Cerebellar cortex (tissue), 1 donor: ENCODE measurements at places on chromosomes 16 and 17.
A peak's percentile ranks its signal among the peaks of the same experiment; 100 is the strongest.

DNA sequence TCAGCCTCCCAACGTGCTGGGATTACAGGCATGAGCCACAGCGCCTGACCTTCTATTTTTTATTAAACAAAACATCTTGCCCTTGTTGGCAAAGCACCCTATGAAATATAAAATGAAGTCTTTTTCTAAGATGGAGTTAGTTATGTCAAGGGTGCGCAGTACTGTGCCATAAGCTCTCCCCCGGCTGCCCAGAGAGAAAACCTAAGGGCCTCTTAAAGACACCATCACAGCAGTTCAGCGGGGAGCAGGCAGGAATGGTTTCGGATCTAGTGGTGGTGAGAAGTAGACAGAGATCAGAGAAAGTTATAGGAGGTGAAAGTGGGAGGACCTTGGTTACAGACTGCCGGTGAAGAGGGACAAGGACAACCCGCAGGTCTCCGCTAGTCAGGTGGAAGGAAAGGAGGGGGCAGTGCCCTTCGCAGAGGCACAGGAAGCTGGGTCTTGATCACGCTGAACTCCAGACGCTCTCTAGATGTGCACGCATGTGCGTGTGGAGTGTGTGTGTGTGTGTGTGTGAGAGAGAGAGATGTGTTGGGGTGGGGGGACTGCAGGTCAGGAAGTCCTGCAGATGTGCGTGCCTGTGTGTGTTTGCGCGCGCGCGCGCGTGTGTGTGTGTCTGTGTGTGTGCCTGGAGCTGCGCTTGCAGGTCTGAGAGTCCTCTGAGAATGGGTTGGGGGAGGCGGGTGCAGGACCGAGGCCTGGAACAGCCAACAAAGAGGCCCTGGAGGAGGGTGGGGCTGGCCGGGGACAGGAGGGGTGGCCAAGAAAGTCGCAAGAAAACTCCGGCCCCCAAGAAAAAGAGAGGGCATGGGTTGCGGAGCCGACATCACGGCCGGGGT lies 748 bp upstream of the CMTM3 start:
- DNase-seq = no peak

- DNase-seq = no peak
Measured at GRCh38 chr16:24234737-24235136, 21.4 kb upstream of the CACNG3 start.

GRCh38 chr17:81713004-81713555 lies 996 bp downstream of the SLC25A10 start:
- DNase-seq = no peak

- no peak for DNase-seq
Measured at GRCh38 chr16:51306116-51306515, 155.0 kb upstream of the SALL1 start.

DNA sequence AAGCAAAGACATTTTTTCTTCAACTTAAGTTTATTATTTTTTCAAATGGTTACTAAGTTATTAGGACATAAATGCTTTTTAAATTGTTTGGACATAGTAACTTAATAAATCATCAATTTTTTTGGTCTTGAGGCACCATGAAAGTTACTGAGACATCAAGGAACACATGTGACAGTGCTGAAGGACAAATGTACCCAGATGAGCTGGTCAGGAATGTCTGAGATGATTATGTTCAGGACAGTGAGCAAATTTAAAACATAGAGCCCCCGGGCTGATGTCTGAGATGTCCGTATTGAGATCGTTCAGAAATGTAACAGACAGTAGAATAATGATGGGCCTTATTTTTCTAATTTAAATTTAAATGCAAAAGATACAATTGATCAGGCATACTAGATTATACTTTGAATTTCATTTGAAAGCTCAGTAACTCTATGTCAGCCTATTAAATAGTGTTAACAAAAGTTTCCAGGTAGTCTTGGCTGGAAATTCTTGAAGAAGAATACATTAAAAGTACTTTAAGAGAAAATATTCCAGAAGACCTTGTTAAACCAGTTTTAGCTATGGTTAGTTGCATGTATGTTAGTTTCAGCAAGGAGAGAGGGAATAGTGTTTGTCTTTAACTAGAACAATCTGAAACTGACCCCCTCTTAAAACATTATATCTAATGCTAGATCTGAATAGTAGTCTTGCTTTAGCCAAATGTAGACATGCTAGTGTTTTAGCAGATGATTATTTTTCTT lies 36.4 kb downstream of the SEC14L1 start:
- DNase-seq = no peak

GRCh38 chr17:27630607-27631410 lies at the start of gene LGALS9:
TSS of gene LGALS9 (plus strand) at chr17:27631188. CDS start at chr17:27631266, 78 bp downstream.
- no peak for DNase-seq

DNA sequence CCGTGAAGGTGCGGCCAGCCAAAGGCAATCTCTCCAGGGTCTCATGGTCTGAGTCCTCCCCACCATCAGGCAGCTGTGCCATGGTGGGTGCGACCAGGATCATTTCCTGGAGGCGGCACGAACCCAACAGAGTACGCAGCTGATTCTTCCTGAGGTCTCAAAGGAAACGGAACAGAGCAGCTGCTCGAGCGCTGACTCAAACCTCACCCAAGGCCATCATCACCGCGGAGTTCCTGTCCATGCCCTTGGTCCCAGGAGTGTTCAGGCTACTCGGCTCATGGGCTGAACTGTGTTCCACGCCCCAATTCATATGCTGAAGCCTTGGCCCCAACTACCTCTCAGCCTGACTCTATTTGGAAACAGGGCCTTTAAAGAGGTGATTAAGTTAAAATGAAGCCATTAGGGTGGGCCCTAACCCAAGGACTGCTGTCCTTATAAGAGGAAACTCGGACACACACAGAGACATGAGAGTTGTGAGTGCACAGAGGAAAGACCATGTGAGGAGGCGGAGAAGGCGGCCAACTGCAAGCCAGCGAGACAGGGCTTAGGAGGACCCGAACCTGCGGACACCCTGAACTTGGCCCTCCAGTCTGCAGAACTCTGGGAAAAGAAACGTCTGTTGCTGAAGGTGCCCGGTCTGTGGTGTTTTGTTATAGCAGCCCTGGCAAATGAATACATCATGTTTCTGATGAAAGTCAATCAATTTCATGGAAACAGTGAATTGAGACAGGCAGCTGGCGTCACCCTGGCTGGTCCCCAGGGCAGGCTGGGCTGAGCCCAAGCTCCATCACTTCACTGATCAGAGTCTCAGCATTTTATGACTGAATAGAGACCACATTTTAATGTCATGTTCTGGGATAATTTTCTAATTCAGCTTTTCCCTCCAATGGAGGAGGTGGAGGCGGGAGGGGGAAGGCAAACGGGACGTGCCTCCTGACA lies 13.7 kb downstream of the MXRA7 start:
- DNase-seq = no peak

DNA sequence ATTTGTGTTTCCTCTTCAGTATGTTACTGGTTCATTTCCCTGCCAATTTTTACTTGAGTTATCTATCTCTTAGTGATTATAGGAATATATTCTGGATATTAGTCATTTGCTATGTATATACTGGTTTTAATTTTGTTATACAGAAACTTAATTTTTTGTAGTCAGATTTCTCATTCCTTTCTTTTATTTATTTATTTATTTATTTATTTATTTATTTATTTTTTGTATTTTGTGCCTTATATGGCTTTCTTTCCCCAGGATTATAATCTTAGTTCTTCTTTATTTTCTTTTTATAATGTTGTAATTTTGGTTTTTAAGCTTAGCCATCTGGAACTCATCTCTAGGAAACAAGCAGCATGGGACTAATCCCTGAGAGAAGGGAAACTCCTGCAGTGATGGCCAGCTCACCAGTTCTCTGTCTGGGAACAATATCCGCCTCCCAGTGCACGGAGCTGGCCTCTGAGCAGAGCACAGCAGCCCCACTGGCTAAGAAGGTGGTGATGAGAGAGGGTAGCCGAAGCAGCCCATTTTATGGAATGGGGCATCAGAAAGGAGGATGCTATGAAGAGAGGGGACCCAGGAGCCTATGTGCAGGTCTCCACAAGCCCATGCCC lies 54.5 kb upstream of the ADORA2B start:
- DNase-seq = no peak

GRCh38 chr16:20669679-20670078 lies 27.8 kb downstream of the ACSM1 start:
- DNase-seq = no peak

DNA sequence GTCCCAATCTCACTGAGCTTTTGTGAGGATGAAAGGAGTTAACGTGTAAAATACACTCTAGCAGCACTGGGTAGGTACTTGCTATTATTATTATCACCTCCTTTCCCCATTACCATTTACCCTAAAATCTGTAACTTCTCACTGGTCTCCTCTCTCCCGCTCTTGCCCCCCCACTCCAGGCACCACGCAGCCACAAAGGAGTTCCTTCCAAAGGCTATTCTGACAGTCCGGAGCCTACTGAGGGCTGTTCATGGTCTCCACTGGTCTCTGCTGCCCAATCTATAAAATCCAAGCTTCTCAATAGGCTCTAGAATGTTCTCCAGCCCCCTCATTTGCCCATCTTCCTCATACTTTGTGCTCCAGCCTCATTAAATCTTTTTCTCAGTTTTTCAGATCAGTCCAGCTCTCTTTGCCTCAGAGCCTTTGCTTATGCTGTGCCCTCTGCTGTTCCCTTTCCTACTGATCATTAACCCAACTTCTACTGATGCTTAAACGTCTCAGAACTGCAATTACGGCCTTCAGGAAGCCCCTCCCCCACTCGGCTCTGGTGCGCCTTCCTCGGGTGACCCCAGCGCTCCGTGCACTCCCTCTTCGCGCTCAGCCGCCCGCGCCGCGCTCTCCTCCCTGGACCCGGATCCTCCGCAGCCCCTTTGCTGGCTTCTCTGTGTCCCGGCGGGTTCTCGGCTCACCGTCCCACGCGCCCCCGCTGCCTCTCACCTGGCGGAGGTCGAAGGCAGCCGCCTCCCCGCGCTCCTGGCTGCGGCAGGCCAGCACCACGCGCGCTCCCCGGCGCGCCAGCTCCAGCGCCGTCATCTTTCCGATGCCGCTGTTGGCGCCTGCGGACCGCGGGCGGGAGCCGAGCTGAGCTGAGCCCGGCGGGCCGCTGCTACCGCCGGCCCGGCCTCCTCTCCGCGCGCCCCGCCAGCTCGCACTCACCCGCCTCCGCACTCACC lies 737 bp downstream of the DHRS13 start:
- peak; percentile 41 for DNase-seq

DNA sequence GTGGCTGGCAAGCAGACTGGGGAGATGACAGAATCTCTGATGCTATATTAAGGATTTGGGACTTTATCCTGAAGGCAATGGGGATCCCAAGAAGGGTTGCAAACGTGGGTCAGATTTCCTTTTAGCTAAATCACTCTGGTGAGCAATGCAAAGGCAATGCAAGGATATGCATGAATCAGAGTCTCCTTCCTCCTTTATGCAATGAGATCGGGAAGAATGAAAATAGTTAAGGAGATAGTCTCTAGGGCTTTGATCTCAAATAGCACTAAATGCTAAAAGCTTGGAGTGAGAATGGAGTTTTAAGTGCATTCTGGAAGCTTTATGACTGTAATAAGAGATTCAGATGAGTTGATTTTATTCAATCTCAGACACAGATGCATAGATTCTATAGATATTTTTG lies 27.2 kb upstream of the SHISA9 start:
- DNase-seq = no peak

DNA sequence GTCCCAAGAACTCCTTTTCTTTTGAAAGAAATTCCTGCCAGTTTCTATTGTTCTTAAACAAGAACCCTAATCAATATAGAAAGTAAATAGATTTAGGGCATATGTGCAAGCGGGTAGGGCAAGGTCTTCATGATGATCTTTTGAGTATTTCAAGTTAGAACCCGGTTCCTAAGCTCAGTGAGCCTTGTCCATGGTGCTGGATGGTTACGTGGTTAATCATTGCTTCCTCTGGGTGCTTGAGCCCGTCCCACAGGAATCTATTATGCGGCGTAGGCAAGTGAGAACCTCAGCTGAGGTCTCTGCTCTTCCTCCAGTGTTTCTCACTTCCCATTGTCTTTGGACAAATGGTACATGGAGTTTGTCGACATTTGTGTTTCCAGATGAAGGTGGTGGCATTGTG lies 580.8 kb upstream of the EEF2KMT start:
- DNase-seq = no peak

DNA sequence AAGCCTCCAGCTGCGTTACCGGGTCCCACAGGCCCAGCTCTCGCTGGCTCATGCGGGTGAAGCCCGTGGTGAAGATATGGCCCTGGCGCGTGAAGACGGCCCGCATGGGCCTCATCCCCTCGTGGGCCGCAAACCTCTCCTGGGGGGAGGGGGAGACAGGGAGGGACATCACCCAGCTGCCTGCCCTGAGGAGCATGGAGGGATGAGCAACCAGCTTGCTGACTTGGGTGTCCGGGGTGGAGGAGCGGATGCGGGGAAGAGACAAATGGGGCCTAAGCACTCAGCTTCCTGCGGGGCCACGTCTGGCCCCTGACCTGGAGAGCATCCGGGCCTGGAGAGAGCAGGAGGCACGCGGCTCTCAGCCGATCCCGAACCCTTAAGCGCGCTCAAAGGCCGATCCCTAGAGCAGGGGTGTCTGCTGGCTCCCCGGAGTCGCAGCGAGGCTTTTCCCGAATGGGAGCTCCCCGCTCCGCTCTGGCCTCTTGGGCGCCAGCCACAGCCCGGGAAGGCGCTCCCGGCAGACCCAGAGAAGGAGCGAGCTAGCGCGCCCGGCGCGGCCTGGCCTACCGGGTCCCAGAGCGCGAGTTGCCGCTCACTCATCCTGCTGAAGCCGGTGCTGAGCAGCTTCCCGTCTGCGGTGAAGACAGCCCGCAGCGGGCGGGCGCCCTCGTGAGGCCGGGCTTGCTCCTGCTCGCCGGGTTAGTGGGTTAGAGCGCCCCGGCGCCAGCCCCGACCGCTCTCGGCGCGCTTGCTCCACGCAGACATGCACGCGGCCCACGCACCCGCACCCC lies 5.0 kb downstream of the CORO6 start:
- peak; percentile 56 for DNase-seq

DNA sequence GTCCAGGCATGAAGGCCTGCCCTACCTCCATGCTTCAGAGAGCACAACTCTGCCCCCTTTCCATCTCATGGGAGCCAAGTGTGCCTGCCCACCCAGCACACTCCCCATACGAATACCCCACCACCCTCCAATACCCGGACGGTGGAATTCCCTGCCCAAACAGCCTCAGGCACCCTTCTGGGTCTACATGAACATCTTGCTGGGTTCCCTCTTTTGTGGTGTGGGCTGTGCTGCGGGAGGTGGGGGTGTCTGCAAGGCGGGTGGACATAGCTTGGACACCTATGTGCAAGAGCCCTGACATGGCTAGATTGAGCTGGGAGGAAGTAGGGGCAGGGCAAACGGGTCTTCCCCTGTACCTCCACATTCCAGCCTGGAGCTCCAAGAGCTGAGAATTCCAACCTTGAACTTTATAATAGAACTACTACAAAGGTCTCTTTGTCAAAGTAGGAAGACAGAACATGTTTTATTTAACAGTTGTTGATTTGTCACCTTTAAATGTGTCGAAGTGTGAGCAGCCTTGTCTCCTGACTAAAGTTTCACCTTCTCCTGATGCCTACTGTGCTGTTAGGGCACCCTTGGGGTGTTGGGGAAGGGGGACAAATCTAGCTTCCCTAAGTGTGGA lies 9.1 kb downstream of the SLC6A2 start:
- no peak for DNase-seq
